Prostate gland (tissue), 2 donors: ENCODE measurements at places on chromosomes 7 and 10.

DNA sequence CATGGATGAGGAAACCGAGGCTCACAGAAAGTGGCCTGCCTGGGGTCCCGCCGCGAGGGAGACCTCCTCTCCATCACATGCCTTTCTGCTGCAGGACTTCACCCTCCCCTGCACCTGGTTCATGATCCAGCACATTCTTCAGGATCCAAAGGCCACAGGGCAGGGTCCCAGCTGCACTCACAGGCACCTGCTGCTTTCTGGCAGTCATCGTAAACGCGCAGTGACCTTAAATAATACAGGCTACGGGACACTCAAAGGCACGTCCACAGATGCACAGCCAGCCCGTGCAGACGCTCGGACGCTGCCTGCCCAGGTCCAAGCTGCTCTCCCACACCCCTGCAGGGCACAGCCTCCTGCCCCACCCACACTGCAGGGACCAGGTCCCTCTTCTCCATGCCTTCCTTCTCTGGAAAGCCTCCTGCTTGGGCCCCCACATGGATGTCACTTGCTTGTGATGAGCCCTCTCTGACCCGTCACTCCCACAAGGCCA is 49.9 kb downstream of the CALML3 start:
- no peak for DNase-seq

GRCh38 chr10:74991435-74991834 is 120.0 kb upstream of the SAMD8 start:
- no peak for DNase-seq

DNA sequence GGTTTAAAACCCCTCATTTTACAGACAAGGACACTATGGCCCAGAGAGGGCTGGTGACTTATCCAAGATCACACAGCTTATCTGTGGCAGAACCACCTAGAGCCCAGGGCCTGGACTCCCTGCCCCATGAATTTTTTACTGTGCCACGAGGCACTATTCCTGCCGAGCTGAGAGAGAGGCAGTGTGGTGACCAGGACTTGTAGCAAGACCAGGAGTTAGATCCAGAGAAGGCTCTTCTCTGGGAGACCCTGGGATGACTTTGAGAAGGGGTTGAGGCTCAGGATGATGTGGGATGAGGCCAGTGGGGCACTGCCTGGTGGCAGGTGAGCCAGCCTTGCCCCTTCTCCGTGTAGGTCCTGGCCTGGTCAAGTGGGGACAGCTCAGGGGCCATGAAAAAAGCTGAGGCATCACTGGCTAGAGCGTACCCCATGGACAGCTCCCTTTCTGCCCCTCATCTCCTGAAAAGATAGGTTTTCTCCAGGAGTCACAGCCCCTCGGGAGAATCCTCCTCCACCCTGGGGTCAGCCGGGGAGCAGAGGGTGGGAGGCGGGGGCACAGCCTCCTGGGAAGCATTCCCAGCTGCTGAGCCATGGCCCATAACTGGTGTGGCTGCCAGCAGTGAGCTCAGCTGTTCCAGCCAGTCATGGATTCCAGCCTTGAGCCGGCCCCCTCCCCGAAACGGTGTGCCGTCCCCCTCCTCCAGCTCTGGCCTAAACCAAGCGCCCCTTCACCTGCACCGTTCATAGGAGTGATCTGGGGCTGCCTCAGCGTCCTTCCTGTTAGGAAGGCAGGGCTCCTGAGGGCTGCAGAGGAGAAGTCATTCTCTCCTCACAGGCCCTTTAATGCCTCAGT is 5.8 kb downstream of the FLNC start:
- no peak for DNase-seq

DNA sequence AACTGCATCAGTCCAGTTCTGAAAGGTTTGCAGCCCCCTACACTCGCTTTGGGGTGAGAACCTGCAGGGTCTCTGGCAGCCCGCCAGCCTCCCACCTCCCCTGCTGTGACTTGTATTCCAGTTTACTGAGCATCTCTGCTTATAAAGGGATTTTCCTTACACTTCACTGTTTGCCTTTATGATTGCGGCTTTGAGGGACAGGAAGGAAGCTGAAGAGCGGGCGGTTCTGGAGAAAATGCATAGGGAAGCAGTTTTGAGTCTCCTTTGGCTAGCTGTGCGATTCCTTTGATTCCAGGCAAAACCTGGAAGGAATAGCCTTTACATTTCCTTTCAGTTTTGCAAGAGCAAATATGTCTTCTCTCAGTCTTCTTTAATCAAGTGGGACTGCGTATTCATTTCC is 65.0 kb upstream of the TRIM8 start:
- DNase-seq: no peak

- DNase-seq: no peak
Observed at GRCh38 chr10:95496951-95497350, 64.2 kb downstream of the SORBS1 start.

- peak; percentile 78 for DNase-seq
Observed at GRCh38 chr10:29946953-29947700, 112.3 kb downstream of the JCAD start.

DNA sequence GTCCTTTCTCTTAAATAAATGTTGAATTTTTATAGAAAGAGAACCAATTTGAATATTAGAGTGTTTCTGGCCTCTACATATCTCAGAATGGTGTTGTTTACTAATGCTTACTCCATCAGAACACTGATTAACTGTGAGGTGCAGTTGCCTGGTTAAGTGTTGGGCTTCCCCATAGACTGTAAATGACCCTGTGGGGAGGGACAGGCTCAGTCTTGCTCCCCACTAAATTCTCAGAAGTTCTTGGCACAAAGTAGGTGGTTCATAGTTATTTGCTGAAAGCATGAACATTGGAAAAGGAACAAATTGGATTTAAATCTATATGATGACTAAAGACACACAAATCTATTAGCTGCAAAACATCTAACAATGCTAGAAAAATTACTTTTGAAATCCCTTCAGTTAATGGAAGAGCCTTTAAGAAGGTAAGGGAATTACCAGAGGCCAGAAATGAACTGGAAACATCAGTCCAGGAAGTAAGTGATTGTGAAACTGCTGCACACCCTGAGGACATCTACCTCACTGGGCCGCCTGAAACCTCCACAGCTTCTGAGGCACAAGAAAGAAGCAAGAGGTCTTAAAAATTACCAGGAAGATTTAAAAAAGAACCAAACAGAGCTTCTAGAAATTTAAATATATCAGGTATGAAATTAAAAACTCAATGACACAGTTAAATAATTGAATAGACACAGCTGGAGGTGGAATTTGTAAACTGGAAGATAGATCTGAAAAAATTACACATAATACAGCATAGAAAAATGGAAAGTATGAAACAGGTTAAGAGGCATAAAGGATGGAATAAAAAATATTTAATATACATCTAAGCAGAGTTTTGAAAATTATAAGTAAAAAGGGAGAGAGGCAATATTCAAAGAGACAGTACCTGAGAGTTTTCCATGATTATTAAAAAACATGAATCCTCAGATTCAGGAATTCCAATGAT is 17.8 kb upstream of the COMTD1 start:
- no peak for DNase-seq

DNA sequence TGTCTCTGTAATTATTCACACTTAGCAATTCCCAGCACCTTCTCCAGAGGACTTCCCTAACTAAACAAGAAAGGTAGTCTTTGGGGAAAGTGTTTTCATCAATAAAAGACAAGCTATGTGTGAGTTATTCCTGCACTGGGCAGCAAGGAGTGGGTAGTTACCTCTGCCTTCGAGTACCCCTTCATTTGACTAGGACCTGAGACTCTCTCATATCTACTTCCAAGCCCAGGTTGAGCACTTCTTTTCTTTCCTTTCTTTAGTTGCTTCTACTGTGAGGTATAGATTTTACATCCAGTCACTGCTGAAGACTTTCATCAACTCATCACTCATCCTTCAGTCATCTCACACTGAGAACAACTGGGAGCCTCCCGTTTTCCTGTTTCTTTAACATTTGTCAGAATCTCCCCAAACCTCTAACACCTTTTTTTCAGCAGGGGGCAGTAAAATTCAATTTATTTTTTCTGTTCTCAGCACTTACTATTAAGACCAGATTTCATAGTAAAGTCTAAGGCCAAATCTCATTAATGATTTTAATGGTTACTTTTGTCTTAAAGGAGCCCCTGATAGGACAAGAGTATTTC is 80.1 kb upstream of the PRSS1 start:
- no peak for DNase-seq

GRCh38 chr10:105017691-105018090 is 376.6 kb downstream of the SORCS3 start:
- no peak for DNase-seq

- no peak for DNase-seq
Observed at GRCh38 chr10:97234400-97234799, 48.6 kb upstream of the SLIT1 start.

- DNase-seq: peak; percentile 16
Observed at GRCh38 chr10:59971915-59972314, 65.6 kb upstream of the CCDC6 start.

DNA sequence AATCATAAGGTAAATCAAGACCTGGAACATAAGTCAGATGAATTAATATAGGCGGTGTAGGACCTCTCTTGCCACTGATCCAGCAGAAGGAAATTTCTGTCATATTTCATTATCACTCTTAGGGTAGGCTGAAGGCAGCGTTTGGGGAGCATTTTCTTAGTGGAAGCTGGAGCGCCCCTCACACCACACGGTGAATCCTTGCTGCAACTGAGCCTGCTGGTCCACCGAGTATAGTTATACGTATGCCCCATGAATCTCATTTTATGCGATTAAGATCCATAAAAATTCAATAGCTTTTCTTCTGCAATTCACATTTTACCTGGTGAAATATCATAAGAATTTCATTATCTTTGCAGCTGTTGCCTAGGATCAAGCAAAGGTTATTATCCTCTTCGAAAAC is 19.6 kb downstream of the EBF3 start:
- DNase-seq: no peak

- DNase-seq: peak; percentile 19
Observed at GRCh38 chr7:91249506-91250233, 14.6 kb upstream of the FZD1 start.

DNA sequence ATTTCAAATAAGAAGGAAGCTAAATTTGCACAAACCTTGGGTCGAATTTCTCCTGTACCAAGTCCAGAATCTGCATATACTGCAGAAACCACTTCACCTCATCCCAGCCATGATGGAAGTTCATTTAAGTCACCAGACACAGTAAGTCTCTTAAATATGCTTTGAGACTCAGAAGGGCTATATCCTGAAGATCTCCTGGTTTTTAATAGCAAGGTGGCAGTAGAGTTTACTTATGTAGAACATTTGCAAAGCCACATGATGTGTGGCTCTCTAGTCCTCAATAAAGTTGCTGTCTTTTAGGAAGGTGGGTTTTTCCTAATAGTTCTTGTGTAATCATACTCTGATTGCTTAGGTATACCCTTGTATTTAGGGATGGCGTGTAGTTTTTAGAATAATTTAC is 8.7 kb downstream of the DBF4 start:
- no peak for DNase-seq

DNA sequence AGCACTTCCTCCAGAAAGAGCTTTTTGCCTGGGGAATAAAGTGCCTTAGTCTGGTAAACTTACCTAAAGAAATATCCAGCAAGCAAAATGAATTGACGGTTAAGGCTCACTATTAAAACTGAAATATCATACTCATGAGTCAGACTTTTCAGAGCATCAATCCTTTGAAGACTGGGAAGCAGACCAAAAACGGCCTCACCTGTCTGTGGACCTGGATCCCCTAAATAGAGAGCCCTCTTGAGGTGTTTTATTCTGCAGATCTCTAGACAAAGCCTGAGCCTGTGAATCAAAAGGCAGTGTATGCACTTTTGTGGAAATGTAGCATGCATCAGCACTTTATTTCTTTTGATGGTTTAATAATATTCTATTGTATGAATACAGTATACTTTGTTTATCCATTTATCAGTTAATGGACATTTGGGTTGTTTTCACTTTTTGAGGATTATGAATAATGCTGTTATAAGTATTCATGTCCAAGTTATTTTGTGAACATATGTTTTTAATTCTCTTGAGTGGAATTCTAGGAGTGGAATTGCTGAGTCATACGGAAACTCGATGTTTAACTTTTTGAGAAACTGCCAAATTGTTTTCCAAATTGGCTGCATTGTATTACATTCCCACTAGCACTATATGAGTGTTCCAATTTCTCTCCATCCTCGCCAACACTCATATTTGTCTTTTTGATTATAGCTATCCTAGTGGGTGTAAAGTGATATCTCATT is 449.0 kb upstream of the IGFBP3 start:
- DNase-seq: no peak

- peak; percentile 83 for DNase-seq
Observed at GRCh38 chr10:59362144-59362958, at the start of gene FAM13C. TSS of gene FAM13C (minus strand) at chr10:59362549. CDS start at chr10:59362460, 89 bp downstream.
